Cerebellar nuclear complex (tissue), 1 donor: ENCODE measurements at places on chromosomes 2 and 18.

DNA sequence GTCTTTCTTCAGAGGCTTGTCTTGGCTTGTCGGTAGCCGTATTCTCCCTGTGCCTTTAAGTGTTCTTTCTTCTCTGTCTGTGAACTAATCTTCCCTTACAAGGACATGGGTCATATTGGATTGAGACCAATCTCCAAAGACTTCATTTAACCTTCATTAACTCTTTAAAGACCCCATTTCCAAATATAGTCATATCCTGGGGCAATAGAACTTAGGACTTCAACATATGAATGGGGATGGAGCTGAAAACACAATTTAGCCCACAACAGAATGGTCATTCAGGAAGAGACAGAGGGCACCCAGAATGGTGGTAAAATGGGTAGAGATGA, 82.1 kb upstream of the TANK start:
- no peak for DNase-seq

- DNase-seq, result no peak
These were observed 801.6 kb upstream of the GCFC2 start for GRCh38 chr2:76512201-76512820.

DNA sequence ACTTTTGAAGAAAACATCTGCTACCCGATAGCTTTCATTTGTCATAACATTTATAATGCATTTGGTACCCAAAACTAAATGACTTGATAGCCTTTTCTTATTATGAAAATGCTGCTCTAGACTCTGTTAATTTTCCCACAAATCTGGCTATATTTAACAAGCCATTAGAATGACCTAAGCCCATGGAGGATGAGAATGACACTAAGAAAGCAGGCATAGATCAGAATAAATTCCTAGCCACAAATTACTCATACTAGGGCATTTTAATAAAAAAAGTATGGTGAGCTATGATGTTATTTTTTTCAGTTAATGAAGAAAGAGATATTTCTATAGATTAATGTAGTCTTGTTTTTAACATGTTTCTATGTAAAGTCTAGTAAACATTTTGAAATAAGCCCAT, 1728.3 kb downstream of the SUCLG1 start:
- DNase-seq, result no peak

GRCh38 chr2:241814643-241815476, 5.9 kb downstream of the NEU4 start:
- no peak for DNase-seq

- no peak for DNase-seq
These were observed 38.2 kb upstream of the KLHL29 start for GRCh38 chr2:23346781-23347180.

GRCh38 chr18:79887181-79888000, 64.1 kb downstream of the SLC66A2 start:
- no peak for DNase-seq
